ENCODE measurements at places on chromosomes 12 and 14.

GRCh38 chr12:89951694-89952060 is 243.0 kb upstream of the ATP2B1 start:
- no peak for DNase-seq

GRCh38 chr12:104671409-104672095 is 214.8 kb downstream of the CHST11 start:
- peak; percentile 74 for DNase-seq

GRCh38 chr14:104903990-104904389 is 20.7 kb upstream of the PLD4 start:
- DNase-seq: no peak

DNA sequence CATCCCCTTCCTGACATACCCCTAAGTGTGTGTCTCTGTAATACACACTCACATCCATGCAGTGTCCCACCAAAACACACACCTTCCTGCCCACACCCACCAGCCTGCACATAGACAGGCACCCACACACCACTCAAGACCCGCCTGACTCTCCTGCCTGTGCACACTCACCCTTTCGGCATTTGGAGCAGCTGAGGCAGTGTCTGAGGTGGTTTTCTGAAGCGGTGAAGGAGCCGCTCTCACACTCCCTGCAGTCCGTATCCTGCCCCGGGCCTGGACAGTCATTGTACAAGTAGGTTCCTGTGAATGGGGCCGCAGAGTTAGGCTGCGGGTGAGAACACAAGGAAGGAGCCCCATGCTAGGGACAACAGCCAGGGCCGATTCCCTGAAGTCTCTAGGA is 8.3 kb downstream of the TNFRSF1A start:
- DNase-seq: no peak

DNA sequence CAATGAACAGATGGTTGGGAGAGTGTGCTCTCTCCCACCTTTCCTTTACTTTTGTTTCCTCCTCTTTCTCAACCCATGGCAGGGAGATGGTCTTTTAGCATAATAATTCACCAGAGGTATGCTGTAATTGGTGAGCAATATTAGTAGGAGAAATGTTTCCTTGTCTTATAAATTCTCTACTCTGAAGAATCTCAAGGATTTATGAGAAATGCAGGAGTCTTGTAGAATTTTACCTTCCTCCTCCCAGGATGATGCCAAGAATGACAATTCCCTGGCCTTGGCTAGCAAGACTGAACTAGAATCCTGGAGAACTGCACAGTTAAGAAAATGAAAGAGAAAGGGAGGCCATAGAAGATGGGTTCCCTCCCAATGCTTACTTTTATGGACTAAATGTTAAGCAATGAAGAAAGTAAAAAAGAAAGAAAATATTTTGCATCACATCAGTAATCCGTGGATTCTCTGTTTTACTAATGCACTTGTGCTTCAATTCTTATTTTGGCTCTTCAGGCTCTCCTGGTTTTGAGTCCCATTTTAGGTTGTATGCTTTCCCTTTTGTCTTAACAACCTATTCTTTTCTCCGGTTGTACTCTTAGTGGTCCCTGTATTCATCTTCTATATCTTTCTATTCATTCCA is 192.9 kb upstream of the GARIN6 start:
- DNase-seq: no peak

GRCh38 chr12:27982951-27983350 is 10.4 kb upstream of the PTHLH start:
- DNase-seq: no peak

DNA sequence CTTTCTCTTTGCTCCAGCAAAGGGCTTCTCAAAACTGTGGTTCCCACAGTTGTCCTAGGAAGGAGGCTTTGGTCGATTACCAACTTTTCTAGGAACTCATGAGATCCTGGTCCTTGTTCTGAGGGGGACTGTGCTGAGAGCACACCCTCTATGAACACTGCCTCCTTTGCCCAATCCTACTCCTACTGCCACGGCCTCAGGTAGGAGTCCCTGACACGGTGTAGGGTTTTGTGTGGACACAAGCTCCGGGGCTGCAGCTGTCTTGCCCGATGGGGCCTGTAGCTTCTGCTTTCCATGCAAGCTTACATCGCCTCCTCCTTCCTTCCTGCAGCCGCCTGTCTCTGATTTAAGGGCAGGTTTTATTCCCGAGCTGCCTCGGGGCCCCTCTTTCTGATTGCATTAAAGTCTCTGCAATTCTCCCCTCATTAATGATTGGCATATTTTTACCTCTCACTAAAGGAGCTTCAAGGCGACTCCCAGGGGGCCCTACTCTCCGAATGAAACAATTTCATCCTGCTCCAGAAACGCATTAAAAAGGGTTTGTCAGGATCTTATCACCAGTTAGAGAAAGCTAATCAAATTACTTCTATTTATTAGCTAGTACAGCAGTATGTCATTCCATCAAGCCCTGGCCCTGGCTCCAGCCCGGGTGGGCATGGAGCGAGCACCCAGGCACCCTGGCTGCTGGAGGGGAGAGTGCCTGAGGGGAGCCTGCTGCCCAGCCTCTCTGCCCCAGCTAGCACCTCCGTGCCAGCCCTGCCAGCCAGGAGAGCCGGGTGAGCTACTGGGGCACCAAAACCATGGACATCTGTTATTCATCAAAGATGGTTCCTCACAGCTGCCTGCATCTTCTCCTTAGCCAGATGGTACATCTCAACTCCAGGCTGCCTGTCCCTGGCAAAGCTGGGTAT is 38.0 kb upstream of the ESRRB start:
- DNase-seq: no peak

DNA sequence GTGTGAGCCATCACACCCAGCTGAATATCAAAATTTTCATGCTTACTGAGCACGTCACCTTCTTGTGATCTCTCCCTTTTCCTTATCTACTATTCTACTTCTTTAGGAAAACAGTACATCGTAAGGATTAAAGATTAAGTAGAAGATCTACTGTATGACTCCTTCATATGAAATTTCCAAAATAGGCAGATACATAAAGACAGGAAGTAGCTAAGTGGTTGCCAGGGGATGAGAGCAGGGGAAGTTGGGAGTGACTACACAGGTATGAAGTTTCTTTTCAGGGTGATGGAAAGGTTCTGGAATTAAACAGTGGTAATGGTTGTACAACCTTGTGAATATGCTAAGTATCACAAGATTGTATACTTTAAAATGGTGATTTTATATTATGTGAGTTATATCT is 36.5 kb upstream of the CERS5 start:
- DNase-seq: no peak

DNA sequence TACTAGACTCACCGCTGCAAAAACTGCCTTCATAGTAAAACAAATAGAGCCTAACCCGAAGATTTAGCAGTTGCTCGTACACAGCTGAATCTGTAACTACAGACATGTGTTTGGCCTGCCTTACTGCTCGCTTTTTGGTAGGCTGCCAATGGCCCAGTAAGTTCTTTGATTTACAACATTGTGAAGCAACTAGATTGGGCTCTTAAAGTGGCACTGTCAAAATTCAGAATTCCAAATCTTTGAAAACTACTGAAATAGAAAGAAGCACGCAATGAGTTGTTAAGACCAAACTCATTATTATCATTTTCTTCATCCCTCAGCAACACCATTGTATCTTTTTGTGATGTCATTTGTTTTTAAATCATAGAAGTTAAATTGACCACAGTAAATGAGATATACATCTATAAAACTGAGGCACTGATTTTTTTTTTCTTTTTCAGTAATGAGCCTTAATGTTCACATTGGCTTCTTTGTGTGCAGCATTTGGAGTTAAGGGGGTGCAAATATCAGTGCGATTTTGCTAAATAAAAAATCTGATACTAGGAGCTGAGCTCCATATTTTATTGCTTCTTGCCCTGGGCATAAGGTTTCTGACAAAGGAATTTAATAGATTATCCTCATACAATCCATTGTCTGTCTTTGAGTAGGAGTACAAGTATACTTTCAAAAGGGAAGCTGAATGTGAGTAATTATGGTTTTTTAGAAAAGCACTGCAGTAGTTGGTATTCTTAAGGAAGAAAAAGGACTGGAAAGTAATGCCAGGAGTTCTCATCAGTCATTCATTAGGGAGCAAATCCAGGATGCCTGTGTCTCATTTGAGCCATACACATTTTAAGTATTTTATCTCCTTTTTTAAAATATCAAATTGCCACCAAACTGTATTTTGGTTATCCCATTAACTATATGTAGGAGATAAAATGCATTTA is 138.5 kb downstream of the KICS2 start:
- DNase-seq: no peak

GRCh38 chr14:20583142-20583541 is 4.7 kb downstream of the RNASE11 start:
- DNase-seq: no peak

- peak; percentile 74 for DNase-seq
Observed at GRCh38 chr12:93089805-93090569, 160.9 kb upstream of the EEA1 start.

DNA sequence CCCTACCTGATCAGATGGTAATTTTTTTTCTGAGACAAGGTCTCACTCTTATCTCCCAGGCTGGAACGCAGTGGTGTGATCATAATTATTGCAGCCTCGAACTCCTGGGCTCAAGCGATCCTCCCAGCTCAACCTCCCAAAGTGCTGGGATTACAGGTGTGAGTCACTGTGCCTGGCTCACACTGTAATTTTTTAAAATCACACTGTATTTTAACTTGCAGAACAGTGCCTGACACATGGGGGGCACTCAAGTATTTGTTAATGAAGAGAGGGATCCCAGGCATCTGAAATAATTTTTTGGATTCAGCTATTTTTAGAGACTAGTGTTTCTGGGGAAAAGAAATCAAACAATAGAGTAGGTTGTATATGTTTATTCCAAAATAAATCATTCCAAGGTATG is 21.7 kb downstream of the LIMA1 start:
- DNase-seq: no peak

DNA sequence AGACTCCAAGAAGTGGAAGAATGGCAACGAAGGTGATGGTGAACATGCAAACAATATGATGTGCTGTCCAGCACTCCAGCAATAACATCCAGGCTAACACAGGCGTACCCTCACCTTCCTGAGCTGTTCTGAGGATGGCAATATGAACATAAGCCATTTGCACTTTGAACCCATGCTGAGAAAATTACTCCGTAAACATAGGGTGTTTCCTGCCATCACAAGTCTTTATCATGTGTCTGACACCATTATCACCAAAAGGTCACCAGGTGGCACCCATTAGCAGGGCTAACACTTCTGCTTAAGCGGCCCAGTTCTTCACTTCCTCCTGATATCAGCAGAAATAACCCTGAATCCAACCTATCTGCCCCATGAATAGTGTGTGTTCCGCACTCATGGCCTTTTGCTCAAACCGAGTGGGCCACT is 482.8 kb downstream of the MED13L start:
- DNase-seq: peak; percentile 0

DNA sequence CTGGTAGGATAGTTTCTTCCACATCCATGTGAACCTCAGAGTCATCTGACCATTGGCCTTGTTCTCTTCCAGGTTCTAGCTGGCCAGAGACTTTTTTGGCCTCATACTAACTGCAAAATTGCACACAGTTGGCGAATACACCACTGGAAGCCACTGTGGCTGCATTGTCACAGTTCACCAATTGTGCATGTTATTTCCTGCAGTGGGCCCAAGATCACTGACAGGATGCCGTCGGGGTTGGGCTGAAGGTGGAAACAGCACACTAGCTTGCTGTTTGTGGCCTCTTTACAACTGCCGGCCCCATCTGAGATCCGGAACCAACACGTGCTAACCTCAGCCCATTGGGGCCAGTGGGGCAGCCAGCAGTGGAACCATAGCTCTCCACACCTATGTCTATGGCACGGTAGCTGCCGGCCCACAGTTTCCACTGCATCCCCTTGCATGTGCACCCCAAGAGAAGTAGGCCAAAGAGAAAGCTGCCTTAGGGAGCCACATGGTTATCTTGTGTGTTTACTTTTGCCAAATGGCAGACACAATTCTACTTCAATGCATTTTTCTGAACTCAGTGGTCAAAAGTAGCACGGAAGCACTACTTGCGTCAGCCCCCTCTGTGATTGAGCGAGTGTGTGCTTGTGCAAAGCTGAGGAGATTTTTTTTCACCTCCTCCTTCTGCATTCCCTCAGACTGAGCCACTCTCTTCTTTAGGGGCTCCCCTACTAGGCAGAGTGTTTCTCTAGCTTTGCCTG is 464.0 kb downstream of the RAD51B start:
- no peak for DNase-seq

DNA sequence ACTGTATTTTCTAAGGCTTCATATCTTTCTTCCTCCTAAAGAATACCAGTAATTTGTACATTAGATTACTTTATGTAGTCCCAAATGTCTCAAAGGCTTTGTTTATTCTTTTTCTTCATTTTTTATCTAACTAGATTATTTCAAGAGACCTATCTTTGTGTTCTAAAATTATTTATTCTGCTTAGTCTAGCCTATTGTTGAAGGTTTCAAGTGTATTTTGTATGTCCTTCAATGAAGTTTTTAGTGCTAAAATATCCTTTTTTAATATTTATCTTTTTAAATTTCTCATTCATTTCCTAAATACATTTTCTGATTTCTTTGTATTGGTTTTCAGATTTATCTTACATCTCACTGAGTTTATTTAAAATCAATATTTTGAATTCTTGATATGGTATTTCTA is 25.8 kb downstream of the OR4N5 start:
- no peak for DNase-seq

DNA sequence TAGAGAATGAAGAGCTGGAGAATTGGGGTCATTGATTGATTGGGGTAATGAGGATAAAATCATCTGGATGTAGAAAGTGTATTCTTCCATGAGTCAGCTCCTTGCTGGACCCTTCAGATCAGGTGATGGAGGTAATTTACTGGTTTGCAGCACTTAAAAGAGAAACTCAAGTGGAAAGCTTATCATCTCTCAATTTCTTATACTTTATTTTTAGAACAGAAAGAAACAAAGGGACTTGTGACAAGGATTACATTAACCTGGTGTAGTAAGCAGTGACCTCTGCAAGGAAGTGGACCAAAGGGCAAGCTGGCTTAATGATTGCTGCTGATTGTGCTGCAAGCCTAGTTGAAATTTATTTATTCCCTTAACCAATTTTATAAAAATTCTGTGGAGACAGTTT is 405.0 kb downstream of the TRHDE start:
- no peak for DNase-seq

GRCh38 chr14:67734675-67735074 is 33.0 kb downstream of the RDH12 start:
- DNase-seq: no peak

DNA sequence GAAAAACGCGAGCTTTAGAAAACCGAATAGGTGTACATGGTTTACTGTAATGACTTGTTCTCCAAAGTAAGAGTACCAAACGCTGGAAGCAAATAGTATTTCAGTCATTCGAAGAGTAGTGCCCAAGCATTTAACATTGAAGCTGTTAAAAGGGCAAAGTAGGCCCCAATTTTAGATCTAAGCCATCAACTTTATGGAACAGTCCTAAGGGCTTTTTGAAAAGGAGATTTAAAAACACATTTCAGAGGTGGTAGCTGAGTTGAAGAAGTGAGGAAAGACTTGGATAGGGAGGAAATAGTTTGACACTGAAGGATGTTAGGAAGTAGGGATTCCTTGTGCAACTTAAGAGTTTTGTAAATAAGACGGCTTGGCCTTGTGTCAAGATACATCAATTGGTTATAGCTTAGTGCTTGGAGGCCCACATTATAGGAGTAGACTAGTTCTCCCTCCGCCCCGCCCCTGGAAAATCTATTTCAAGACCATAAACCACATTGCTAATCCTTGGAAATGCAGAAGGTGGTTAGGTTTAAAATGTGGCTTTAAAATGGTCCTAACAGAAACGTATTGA is 783 bp upstream of the TUBA1B start:
- peak; percentile 70 for DNase-seq

- no peak for DNase-seq
Observed at GRCh38 chr14:22505697-22506377, 83.2 kb downstream of the DAD1 start.

- no peak for DNase-seq
Observed at GRCh38 chr14:92463141-92463540, 50.4 kb upstream of the RIN3 start.

- no peak for DNase-seq
Observed at GRCh38 chr14:100048786-100049185, 16.4 kb upstream of the EVL start.
